Kidney epithelial cell (primary cell): ENCODE measurements at places on chromosomes 3 and 15. TPM values are rescaled to one million over a fixed set of nuclear protein-coding genes. Genes with fewer than 3 reads are reported as not detected.
A peak's percentile ranks its signal among the peaks of the same experiment; 100 is the strongest.

- DNase-seq = no peak
Observed at GRCh38 chr3:141659821-141660613, 78.1 kb upstream of the RNF7 start.

DNA sequence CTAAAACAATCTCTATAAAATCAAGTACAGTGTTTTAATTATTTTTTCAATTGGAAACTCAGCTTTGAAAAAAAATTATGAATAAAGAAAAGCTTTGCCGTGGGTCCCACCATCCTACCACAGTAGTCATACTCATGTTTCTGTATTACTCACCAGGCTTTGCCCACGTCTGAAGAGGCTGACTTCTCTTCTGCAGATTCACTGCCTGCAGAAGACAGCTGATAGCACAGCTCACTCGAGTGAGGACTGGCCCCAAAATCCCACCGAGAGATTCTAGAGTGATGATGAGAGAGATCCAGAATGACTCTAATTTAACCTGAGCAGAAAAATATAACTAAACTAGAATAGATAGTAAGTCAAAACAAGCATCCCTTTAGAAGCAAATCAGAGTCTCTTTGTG lies 11.9 kb downstream of the C2CD4B start:
- no peak for DNase-seq

GRCh38 chr15:42955518-42955917 lies 34.9 kb upstream of the TTBK2 start:
- no peak for DNase-seq

GRCh38 chr3:122825460-122825859 lies 30.6 kb downstream of the SLC49A4 start:
- DNase-seq = no peak

DNA sequence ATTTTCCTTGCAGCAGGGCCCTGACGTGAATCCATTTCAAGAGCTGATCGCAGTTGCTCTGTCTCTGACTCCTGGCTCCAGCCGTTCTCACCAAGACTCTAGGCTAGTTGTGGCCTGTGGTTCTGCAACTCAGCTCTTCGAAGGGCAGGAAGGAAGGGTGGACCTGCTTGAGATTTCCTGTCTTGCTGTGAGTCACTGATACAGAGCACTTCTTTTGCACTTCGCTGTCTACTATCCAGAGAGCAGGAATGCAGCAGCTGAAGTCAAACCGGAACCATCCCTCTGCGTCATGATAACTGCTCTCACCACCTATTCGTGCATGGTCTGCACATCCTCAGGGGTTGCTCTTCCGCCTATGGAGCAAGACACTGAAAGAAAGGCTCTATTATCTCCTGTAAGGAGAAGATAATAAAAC lies 59.7 kb downstream of the RAP2B start:
- DNase-seq = peak; percentile 44

- DNase-seq = no peak
Observed at GRCh38 chr3:105691053-105691452, 177.8 kb downstream of the CBLB start.

- no peak for DNase-seq
Observed at GRCh38 chr3:150875548-150875947, 29.7 kb downstream of the MINDY4B start.

DNA sequence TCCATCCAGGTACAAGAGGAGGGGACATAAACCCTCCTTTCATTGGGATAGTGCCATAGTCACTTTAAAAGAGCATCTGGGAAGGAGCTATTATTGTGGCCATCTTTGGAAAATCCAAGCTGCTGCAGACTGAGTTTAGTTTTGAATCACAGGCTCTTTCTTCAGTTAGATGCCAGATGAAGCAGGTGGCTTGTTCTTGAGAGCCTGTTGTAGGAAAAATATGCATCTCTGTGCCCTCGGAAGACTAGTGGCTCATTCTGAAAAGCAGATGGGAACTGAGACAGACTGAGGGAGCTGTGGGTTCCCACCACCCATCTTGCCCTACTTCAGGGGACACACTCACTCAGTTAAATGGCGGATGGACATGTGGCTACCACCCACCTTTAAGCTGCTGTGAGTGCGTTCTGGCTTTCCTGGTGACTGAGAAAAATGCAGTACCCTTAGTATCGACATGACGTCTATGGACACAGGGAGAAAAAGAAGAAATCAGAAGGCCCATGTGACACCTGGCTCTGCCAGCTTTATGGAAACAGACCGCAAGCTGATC lies 50.2 kb downstream of the RARB start:
- DNase-seq = no peak

DNA sequence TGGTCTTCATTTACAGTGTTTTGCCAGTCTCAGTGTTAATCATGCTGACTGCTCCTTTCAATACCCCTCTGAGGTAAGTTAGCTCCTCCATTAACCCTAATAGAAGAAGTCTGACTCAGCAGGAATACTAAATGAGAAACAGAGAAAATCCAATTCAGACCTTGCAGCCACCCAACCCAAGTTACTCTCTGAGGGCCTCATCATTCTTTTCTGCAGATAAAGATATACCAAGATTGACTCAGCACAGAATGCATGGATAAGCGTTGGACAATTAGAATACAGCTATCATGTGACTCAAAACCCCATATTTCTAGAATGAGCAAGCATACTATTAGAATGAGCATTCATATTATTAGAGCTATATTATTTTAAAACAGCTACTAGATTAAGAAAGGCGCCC lies 389.1 kb upstream of the SGO1 start:
- DNase-seq = no peak

DNA sequence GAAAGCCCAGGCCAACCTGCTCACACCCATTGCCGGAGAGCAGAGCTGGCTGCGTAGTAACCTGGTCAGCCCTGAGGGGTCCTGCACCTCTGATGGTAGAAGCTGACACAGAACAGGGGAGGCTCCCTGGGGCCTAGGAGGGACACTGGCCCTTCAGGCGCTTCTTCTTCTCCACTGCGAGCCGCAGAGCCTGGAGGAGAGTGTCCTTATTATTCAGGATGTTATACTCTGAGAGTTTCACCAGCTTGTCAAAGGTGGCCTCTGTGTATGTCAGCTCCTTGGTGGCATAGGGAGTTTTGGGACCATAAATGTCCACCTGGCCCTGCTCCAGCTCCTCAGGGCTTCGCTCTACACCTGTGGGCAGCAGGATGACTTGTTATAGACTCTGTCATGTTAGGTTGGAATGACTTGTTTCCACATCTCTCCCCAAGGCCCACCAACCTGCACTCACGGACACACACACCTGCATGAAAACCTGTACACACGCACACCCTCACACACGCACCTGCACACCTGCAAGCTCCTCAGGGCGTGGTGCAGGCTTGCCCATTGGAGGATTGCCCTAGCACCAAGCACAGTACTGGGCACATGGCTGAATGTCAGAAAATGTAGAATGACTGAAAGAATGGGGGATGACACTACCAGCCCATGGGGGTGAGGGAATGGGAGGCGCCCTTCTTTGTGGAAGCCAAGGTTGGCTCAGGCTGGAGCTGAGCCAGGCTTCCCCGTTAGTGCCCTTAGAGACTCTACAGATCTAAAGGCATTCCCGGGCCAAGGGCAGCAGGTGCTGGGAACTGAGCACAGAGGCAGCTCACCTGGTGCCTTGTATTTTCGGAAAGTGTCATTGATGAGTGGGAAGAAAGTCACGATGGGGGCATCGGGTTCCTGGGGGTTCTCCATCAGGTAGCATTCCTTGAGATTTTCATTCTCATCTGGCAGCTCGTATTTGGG lies 11.5 kb upstream of the EHD4 start:
- DNase-seq = no peak

DNA sequence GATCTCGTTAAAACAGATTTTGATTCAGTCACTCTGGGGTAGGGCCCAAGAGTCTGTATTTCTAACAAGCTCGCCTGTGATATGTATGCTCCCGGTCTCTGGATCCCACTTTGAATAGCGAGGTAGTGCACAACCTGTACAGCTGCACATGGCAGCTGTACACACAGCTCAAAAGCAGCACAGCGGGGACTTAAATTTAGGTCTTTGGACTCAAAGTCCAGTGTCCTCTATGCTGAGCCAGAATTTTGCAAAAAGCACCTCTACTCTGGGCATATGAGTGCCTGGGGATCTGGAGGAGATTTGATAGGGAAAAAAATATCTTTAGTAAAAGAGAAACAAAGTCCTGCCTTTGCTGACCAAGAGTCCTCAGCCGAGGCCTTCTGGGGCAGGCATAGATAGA lies 83.1 kb downstream of the HMG20A start:
- DNase-seq = no peak

DNA sequence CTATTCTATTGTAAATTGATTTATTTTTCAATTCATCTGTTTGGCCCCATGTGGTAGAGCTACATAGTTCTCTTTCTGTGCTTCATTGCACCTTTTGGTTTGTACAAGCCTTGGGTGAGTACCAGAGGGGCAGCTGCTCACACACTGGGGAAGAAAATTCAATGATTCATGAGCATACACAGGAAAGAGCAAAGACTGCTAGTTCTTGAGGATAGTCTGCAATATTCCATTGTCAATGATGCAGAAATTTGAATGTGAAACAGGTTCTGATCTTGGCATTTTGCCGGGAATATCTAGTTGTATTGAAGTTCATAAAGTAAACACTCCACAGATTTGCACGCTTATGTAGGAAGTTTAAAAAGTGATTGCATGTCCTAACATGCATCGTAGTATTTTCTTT lies 304.6 kb downstream of the NAALADL2 start:
- no peak for DNase-seq

DNA sequence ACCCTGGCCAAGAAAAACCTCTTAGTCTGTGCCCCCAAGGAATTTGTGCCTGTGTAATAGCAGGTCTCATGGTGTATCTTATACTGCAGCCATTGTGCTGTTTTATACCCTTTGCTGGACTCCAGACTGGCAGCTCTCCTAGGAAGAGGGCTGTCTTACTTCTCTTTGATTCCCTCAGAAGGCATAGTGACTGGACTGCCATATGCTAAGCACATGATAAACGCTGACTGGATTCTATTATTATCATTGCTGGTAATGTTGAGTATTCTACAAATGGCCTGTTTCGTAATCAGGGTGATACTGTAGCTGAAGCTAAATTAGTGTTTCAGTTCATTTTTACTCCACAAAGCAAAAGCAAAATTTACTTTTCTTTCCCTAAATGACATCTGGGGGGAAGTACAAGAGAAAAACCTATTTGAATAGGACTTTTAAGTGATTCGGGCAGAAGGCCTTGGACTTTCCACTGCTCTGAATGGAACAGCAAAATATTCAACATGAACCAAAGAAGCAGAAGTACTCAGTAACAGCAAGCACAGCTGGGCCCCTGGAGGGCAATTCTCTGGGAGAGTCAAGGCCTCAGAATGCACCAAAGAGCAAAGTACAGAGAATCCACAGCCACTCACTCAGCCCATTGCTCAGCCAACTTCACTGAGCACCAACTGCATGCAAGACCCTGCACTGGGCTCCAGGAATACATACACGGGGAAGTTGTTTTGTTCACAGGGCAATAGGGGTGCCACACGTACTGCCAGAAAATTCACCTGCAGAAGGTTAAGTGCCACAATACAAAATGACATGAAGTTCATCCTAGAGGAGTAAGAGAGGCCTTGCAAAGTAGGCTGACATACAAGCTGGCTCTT lies 7.9 kb upstream of the BCL2A1 start:
- no peak for DNase-seq

Gene RPS17
- 4,593 and 5,590 TPM in 2 replicates for total RNA-seq

Gene EDC3
- 15.3 and 24.9 TPM in 2 replicates for total RNA-seq

Gene KCNAB1
- total RNA-seq = not detected in 2 replicates

Gene LRRC49
- 53.0 and 62.0 TPM in 2 replicates for total RNA-seq

Gene GLCE
- total RNA-seq = 11.0 and 12.9 TPM in 2 replicates
